ENCODE measurements at places on chromosomes 4 and X.

DNA sequence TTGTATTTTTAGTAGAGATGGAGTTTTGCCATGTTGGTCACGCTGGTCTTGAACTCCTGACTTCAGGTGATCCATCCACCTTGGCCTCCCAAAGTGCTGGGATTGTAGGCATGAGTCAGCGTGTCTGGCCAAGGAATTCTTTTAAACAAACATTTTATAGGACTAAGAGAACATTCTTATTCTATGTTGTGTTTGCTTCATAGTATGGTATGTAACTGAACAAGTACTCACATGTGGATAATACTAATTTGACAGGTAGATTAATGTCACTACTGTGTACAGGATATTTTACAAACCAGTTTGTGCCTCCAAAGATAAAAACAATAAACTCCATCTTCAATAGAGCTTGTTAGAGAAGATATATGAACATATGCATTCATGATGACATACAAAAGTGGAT, 1353.4 kb downstream of the PCDH7 start:
- DNase-seq = no peak

- no peak for DNase-seq
Measured at GRCh38 chrX:68049466-68049865, 383.8 kb downstream of the OPHN1 start.

DNA sequence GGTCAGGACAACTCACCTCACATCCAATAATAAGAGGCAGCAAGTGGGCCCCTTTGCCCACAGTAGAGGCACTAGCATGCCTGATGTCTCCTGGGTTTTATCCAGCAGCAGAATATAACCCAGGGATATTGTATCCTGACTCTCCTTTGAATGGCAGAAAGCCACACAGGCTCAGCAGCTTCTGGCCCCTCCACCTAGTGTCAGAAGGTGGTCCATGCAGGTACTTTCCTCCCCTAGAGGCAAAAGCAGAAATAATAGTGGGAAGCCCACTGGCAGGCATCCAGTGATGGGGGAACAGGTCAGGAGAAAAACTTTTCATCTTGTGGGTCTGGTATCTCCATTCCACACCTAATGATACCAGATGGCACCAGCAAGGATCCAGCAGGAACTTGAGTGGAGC, 75.5 kb upstream of the IRS4 start:
- no peak for DNase-seq

DNA sequence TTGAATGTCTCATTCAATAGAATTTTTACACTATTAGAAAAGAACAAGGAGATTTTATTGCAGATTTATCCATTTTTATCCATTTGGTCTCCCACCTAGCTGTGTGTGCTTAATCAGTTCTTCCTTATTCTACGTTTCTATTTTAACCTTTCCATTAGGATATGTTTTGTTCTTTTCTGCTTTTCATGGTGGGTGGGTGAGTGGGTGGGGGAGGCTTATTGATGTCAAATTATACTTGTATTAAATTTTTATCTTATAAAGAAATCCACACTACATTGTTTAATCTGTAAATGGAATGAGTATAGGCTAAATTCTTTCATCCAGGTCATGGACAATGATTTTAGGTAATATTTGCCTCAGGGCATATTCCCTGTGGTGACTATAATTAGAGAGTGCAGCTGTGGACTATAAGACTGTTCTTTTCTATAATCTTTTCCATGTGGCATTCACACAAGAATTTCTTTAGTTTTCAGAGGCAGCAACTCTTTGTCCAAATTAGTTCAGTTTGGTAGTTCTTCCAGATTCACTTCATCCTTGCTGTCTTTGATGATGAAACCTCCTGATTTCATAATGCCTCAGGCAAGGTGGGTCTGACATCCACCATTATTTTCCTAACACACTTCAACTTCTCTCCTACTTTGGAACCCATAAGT, 2451.8 kb downstream of the PCDH7 start:
- no peak for DNase-seq

DNA sequence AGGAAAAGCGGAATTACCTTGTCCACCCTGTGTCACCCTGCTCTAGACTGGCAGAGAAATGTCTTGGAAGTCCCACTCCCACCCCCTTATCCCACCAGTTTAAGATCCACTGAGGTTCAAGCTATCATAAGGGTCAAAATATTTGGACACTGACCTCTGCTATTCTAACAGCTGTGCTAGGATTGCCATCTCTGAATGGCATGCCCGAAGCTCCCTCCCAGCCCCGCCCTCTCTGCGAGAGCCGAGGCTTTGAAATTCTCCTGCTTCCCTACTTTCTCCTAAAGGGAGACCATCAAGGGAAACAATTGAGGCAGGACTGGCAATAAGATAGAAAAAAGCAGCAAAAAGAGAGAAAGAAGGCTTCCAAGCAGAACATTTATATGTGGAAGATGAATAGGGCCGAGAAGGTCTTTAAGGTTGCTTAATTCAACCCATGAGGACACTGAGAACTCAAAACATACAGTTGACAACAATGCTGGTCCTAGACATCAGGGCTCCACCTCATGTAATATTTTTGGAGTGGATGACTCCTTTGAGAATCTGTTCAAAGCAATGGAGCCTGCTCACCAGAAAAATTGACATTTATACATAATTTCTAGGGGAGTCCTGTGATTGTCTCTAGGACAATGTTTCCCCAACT, 338.7 kb upstream of the F9 start:
- DNase-seq = no peak

GRCh38 chr4:15983610-15984009, 20.6 kb upstream of the FGFBP2 start:
- DNase-seq = no peak
